Left renal cortex interstitium (tissue), 4 donors: ENCODE measurements at places on chromosomes 7 and 10.

- DNase-seq: no peak
Observed at GRCh38 chr10:75377869-75378268, 23.7 kb downstream of the ZNF503 start.

DNA sequence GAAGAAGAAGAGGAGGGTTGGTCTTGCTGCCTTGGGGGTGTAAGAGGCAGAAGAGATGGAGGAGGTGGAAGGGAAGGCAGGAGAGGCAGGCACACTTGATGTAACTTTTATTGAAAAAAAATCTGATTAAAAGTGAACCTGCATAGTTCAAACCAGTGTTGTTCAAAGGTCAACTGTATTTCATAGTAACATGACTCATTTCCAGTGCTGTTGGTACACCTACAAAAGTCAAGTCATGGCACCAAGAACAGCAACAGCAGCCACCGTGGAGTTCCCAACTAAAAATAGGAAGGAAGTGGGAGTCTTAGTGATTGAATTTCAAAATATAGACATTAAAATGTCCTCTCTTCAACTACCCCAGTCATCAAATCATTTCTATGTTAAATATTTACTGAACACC lies 88.5 kb downstream of the CTNNA3 start:
- no peak for DNase-seq

DNA sequence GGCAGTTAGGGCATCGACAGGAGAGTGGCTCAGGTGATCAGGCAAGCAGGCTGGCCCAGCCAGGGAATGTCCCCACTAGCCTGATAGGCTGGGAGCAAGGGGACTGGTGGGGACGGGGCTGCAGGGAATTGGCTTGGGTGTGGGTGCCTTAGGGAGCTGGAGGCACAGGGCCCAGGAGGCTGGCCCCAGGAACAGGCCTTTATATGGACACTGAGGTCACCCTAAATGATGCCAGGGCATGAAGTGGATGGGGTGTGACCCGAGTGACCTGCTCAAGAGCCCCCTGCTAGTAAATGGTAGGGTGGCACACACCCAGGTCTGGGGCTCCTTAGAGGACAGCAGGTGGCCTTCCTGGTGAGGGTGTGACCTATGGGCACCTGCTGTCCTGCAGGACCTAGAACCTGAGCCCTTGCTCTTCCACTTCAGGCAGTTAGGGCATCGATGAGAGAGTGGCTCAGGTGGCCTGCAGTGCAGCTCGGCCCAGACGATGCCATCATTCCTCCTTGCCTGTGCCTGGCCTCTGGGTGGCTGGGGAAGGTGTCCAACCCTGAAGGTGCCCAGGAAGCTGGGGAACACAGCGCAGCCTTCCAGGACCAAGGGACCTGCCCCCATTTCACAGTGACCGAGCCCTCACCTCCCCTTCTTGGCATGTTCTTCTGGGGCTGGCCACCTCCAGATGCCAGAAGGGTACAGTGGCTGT lies 51.7 kb upstream of the LEP start:
- no peak for DNase-seq

GRCh38 chr10:59011972-59012632 lies 164.3 kb upstream of the PHYHIPL start:
- no peak for DNase-seq

DNA sequence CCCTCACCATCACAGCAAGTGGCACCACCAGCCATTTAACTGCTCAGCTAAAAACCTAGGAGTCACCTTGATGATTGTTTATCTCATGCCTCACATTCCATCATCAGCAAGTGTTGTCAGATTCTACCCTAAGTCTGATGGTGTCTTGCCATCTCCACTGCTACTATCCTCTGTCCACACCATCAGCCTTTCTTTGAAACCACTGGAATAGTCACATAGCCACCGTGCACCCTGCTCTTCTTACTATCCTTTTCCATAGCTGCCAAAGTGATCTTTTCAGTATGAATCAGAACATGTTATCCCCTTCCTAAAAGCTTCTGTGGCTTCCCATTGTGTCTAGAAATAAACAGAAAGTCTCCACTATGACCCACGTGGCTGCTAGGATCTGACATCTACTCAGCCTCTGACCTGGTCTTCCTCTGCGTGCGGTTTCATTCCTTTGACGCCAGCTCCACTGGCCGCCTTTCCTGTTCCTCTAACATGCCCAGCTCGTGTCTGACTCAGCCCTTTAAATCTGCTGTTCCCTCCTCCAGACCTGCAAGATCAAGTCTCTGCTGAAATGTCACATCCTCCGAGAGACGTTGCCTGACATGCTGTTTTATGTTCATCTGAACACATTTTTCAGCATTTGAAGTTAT lies 16.5 kb upstream of the CHN2 start:
- no peak for DNase-seq

DNA sequence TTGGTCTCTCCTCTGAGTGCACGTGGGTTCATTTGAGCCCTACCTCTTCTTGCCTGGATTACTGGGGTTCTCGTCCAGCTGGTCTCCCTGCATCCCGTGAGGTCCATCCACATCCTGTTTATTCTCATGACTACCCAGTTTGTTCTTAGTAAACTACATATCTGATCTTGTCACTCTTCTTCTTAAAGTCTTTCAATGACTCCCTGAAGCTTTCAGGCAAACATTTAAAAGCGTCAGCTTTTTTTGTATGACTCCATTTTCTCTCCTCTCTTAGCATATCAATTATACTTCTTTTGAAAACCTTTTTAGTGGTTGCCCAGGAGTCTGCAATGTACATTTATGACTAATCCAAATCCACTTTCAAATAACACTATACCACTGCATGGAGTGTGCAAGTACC lies 7.5 kb downstream of the SFXN2 start:
- no peak for DNase-seq
